ENCODE measurements at places on chromosomes 6 and 20. TPM values are rescaled to one million over a fixed set of nuclear protein-coding genes. Genes with fewer than 3 reads are reported as not detected.

DNA sequence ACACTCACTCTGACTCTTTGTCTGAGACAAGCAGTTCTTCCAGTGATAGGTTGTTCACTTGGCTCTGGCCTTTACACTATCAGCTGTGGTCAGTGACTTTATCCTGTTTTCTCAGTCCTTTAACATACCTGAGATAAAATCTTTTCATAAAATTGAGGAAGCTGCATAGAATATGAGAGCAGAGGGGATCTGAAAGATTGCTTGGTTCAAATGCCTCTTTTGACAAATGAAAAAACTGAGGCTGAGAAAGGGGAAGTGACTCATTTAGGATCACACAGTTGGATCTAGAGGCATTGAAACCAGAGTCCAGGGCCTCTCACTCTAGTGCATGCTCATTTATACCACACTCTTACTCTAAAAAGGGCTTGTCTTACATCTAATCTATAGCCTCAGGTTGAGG lies 277.0 kb upstream of the TBX18 start:
- no peaks in the 10 kb centered on the region for H3K36me3 ChIP-seq
- DNase-seq: no peak
- no peak overlapping the region for H3K4me3 ChIP-seq

GRCh38 chr6:90212274-90212673 lies 84.4 kb downstream of the BACH2 start:
- H3K27me3 ChIP-seq: no peaks in the 10 kb centered on the region
- DNase-seq: no peak
- H3K4me1 ChIP-seq: peaks cover 19% of the 10 kb centered on the region
- H3K4me3 ChIP-seq: no peak overlapping the region
- no peaks in the 10 kb centered on the region for H3K36me3 ChIP-seq
- H3K27ac ChIP-seq: no peak overlapping the region

The SLC22A16 gene
- total RNA-seq: not detected

The TMEM244 gene
- not detected for total RNA-seq

- no peak for DNase-seq
- no peaks in the 10 kb centered on the region for H3K27me3 ChIP-seq
- no peak overlapping the region for H3K27ac ChIP-seq
- no peak overlapping the region for H3K4me3 ChIP-seq
Measured at GRCh38 chr6:139904158-139904533, 529.7 kb upstream of the CITED2 start.

The TUBB2B gene
- total RNA-seq: 49.5 TPM

DNA sequence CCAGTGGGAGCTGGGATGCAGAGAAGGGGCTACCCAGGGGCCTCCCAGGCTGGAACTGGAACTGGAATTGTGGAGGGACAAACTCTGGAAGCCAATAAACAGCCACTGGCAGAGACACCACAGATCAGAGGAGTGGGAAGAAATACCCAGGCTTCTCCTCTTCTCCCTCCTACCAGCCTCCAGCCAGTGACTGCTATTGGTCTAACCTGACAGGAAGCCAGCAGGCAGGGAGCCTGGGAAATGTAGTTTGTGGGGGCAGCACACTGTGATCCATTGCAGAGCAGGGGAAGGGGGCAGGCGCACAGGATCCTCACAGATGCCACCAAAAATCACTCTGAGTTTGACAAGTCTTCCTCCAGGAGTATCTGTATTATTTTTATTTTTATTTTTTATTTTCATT lies 12.1 kb upstream of the MLN start:
- H3K4me3 ChIP-seq: no peak overlapping the region
- H3K27ac ChIP-seq: no peak overlapping the region
- H3K36me3 ChIP-seq: no peaks in the 10 kb centered on the region
- H3K27me3 ChIP-seq: 0 out of 2 replicates have a peak, but pooled peaks cover 3% of the 10 kb centered on the region
- DNase-seq: no peak

The METTL24 gene
- total RNA-seq: not detected

The XKR7 gene
- not detected for total RNA-seq

The GNAS-AS1 gene
- not detected for total RNA-seq

DNA sequence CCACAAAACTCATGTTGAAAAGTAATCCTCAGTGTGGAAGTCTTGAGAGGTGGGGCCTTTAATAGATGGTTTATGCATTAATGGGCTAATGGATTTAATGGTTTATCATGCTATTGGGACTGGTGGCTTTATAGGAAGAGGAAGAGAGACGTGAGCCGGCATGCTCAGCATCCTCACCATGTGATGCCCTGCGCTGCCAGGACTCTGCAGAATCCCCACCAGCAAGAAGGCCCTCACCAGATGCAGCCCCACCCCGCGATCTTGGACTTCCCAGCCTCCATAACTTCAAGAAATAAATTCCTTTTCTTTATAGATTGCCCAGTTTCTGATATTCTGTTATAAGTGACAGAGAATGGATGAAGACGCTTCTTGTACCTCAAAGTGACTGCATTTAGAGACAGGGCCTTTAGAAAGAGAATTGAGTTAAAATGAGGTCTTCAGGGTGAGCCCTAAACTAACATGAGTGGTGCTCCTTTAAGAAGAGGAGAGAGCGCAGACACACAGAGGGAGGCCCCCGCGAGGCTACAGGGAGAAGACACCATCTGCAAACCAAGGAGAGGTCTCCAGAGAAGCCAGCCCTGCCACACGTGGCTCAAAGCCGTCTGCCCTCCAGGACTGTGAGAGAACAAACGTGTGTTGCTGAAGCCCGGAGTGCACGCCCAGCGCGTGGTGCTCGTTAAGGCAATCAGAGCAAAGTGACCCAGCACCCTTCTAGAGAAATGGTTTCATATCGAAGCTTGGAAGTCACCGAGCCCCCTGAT lies 56.9 kb downstream of the IRF4 start:
- H3K27me3 ChIP-seq: peaks cover 3% of the 10 kb centered on the region
- no peak overlapping the region for H3K27ac ChIP-seq
- no peak for DNase-seq
- no peak overlapping the region for H3K4me3 ChIP-seq
- no peaks in the 10 kb centered on the region for H3K36me3 ChIP-seq
- peaks cover 3% of the 10 kb centered on the region for H3K4me1 ChIP-seq

DNA sequence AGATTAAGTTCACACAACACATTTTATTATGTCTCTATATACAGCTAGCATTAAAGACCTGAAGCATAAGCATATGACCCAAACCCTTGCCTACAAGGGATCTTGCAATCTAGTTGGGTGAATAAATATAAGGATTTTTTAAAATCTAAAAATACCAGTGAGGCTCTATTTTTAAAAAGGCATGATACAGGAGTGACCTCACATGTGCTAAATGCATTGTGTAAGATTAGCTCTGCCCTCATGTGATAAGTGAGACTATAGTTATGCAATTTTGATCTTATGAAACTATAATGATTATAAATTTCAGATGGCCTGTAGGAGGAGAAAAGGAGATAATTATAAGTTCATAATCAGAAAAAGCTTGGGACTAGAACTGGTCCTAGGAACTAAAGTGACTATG lies 451.0 kb upstream of the MAN1A1 start:
- H3K4me1 ChIP-seq: no peaks in the 10 kb centered on the region
- H3K27me3 ChIP-seq: no peaks in the 10 kb centered on the region
- no peaks in the 10 kb centered on the region for H3K36me3 ChIP-seq
- DNase-seq: no peak

The OOEP gene
- not detected for total RNA-seq

The ELOVL2 gene
- total RNA-seq: 6.8 TPM

The DCDC2 gene
- not detected for total RNA-seq

GRCh38 chr6:14619419-14619781 lies 501.8 kb downstream of the CD83 start:
- no peak overlapping the region for H3K27ac ChIP-seq
- H3K27me3 ChIP-seq: no peaks in the 10 kb centered on the region
- no peaks in the 10 kb centered on the region for H3K4me1 ChIP-seq
- no peak for DNase-seq

- DNase-seq: no peak
- H3K36me3 ChIP-seq: no peaks in the 10 kb centered on the region
- no peaks in the 10 kb centered on the region for H3K4me1 ChIP-seq
- H3K4me3 ChIP-seq: no peak overlapping the region
- H3K27ac ChIP-seq: no peak overlapping the region
Measured at GRCh38 chr6:170208651-170209353, 82.1 kb downstream of the DLL1 start.

DNA sequence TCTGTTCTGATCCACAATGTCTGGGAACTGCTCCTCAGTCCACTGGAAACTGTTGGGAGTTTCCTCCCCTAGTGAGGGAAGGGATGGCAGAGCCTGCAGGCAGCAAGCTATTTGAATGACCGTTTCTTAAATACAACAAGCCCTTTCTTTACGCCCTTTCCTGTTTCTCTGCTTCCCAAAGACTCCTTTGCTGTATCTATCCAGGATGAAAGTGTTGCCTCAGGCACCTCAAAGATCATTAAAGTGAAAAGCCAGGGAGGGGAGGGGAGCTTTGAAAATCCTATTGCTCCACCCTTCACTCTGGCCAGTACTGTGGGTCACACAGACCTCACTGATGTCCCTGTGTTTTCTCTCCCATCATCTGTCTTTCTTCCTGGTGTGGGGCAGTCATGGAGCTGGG lies 213.1 kb downstream of the RNF144B start:
- DNase-seq: no peak
- H3K27me3 ChIP-seq: peaks cover 3% of the 10 kb centered on the region
- no peak overlapping the region for H3K4me3 ChIP-seq
- no peaks in the 10 kb centered on the region for H3K4me1 ChIP-seq
- H3K27ac ChIP-seq: no peak overlapping the region

GRCh38 chr6:38650207-38650752 lies 10.6 kb upstream of the BTBD9 start:
- no peak for DNase-seq
- no peak overlapping the region for H3K27ac ChIP-seq
- peaks cover 8% of the 10 kb centered on the region for H3K4me1 ChIP-seq
- no peaks in the 10 kb centered on the region for H3K36me3 ChIP-seq
- no peaks in the 10 kb centered on the region for H3K27me3 ChIP-seq

- H3K27me3 ChIP-seq: peaks cover 13% of the 10 kb centered on the region
- no peaks in the 10 kb centered on the region for H3K36me3 ChIP-seq
- no peaks in the 10 kb centered on the region for H3K4me1 ChIP-seq
- H3K27ac ChIP-seq: no peak overlapping the region
- no peak overlapping the region for H3K4me3 ChIP-seq
Measured at GRCh38 chr6:35960187-35960586, 39.3 kb upstream of the SRPK1 start.

DNA sequence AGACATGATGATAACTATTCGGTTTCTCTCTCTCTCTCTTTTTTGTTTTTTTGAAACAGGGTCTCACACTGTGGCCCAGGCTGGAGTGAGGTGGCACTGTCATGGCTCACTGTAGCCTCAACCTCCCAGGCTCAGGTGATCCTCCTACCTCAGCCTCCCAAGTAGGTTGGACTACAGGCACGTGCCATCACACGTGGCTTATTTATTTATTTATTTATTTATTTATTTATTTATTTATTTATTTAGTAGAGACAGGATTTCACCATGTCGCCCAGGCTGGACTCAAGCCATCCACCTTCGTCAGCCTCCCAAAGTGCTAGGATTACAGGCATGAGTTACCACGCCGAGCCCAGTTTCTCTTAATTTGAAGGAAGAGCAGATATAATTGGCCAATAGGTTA lies 427.9 kb upstream of the JAG1 start:
- DNase-seq: no peak
- no peak overlapping the region for H3K27ac ChIP-seq
- no peak overlapping the region for H3K4me3 ChIP-seq
- no peaks in the 10 kb centered on the region for H3K27me3 ChIP-seq
- no peaks in the 10 kb centered on the region for H3K36me3 ChIP-seq
- no peaks in the 10 kb centered on the region for H3K4me1 ChIP-seq

GRCh38 chr20:24764027-24764793 lies 184.9 kb upstream of the CST7 start:
- no peaks in the 10 kb centered on the region for H3K27me3 ChIP-seq
- no peaks in the 10 kb centered on the region for H3K36me3 ChIP-seq
- no peak for DNase-seq
- H3K27ac ChIP-seq: no peak overlapping the region

DNA sequence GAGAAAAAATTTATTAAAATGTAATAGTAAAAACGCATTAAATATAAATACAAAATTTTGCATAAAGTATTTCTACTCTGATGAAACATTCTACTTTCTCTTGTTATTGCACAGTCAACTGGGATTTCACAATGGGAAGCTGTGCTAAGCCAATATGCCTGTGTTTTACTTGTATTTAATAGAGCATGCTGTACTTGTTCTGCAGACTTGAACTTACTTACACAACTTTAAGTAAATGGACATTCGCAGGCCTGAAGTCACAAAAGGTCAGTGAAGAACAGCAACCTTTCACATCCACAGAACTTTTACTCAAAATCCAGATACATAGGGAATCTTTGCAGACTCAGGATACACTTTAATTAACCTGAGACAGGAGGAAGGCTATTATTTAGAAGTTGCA lies 409.5 kb downstream of the BTBD3 start:
- H3K27me3 ChIP-seq: no peaks in the 10 kb centered on the region
- H3K4me1 ChIP-seq: no peaks in the 10 kb centered on the region
- H3K4me3 ChIP-seq: no peak overlapping the region
- H3K36me3 ChIP-seq: no peaks in the 10 kb centered on the region
- no peak for DNase-seq

- no peak for DNase-seq
- peaks cover 6% of the 10 kb centered on the region for H3K4me1 ChIP-seq
- H3K36me3 ChIP-seq: no peaks in the 10 kb centered on the region
- H3K27ac ChIP-seq: no peak overlapping the region
- H3K4me3 ChIP-seq: no peak overlapping the region
Measured at GRCh38 chr20:61445741-61446140, 193.7 kb downstream of the CDH4 start.

The MYMX gene
- total RNA-seq: 0.53 TPM

- no peak overlapping the region for H3K27ac ChIP-seq
- DNase-seq: no peak
- H3K4me3 ChIP-seq: no peak overlapping the region
- H3K27me3 ChIP-seq: no peaks in the 10 kb centered on the region
- no peaks in the 10 kb centered on the region for H3K4me1 ChIP-seq
Measured at GRCh38 chr6:47687432-47687831, 10.9 kb upstream of the ADGRF4 start.

The KIF6 gene
- total RNA-seq: not detected

GRCh38 chr6:121971931-121972335 lies 427.5 kb upstream of the HSF2 start:
- peaks cover 17% of the 10 kb centered on the region for H3K4me1 ChIP-seq
- H3K27me3 ChIP-seq: no peaks in the 10 kb centered on the region
- H3K36me3 ChIP-seq: no peaks in the 10 kb centered on the region

The TNXB gene
- total RNA-seq: not detected

- H3K27ac ChIP-seq: no peak overlapping the region
- H3K27me3 ChIP-seq: peaks cover 4% of the 10 kb centered on the region
- no peak for DNase-seq
- H3K36me3 ChIP-seq: no peaks in the 10 kb centered on the region
- no peaks in the 10 kb centered on the region for H3K4me1 ChIP-seq
- H3K4me3 ChIP-seq: no peak overlapping the region
Measured at GRCh38 chr6:41268478-41268877, 18.0 kb downstream of the TREM1 start.

- no peaks in the 10 kb centered on the region for H3K4me1 ChIP-seq
- H3K36me3 ChIP-seq: no peaks in the 10 kb centered on the region
- no peak overlapping the region for H3K27ac ChIP-seq
Measured at GRCh38 chr6:118952683-118953082, 17.7 kb upstream of the MCM9 start.
